ENCODE measurements at places on chromosomes 7 and 10.
A peak's percentile ranks its signal among the peaks of the same experiment; 100 is the strongest.

DNA sequence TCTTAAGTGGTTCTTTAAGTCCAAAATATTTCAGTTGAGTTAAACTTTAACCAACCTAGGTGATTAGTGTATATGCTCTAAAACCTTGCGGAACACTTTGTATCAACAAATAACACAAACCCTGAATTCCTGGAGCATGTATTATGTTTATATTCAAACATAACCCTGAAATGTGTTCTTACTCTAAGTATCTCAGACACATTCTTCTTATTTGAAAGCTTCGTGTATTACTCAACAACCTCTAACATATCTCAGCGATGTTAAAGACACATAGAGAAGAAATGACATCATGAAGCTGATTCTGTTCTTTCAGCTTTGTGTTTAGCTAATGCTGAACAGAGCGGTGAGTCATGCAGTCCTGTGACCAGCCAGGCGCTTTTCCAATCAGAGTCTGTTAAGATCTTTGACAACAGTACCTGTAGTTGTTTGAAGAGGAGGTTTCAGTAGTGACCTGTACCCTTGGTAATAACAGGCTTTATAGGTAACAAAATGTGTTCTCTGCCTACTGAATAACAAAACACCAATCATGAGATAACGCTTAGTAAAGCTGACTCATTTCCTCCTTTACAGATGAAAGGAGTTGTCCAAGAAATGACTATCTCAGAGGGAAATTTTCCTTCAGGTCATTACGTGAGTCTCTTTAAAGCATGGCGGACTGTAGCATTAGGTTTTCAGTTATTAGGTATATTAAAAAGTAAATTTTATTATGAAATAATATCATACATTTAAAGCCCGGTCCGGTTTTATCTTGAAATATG, 67.3 kb upstream of the KLF6 start:
- peak; percentile 95 for DNase-seq

- DNase-seq, result no peak
These were observed 15.5 kb downstream of the UBN2 start for GRCh38 chr7:139246494-139246893.

GRCh38 chr10:75352650-75353049, 48.9 kb downstream of the ZNF503 start:
- DNase-seq, result no peak

DNA sequence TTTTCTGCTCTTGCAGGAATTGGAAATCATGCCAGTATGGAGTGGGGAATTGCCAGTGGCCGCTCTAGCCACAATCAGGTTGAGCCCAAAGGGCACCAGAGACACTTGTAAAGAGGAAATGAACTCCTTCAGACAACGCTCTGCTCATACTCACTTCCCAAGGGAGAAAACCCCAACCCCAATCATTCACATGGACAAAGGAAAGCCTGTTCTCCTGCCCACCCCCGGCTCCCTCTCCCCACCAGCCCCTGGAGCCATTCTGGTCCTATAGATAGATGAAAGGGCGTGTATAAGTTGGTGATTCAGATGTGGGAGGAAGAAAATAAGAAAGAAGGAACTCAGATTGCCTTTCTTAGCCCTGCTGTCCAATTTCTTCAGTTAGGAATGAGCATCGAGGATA, 57.4 kb downstream of the GFRA1 start:
- no peak for DNase-seq

GRCh38 chr7:36185092-36185491, 32.0 kb downstream of the EEPD1 start:
- DNase-seq, result no peak

GRCh38 chr7:22251281-22251680, 105.7 kb downstream of the RAPGEF5 start:
- DNase-seq, result no peak

DNA sequence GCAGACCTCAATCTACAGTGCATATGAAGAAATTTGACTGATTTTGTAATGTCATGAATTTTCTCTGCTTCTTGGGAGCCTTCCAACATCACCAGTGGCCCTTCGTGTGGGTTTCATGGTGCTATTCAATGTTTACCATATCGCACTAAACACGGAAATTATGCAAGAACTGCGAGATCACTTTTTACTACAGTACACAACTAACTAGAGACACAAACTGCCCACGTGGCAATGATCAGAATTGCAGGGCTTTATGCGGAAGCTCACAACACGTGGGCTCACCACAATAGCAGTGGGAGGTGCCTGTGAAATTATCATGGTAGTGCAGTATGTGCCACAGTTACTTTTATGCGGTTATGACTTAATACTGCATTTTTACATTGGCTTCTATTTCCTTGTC, 449.7 kb upstream of the KLF6 start:
- DNase-seq, result no peak

- DNase-seq, result no peak
These were observed 39.1 kb downstream of the CDK1 start for GRCh38 chr10:60817398-60817805.

DNA sequence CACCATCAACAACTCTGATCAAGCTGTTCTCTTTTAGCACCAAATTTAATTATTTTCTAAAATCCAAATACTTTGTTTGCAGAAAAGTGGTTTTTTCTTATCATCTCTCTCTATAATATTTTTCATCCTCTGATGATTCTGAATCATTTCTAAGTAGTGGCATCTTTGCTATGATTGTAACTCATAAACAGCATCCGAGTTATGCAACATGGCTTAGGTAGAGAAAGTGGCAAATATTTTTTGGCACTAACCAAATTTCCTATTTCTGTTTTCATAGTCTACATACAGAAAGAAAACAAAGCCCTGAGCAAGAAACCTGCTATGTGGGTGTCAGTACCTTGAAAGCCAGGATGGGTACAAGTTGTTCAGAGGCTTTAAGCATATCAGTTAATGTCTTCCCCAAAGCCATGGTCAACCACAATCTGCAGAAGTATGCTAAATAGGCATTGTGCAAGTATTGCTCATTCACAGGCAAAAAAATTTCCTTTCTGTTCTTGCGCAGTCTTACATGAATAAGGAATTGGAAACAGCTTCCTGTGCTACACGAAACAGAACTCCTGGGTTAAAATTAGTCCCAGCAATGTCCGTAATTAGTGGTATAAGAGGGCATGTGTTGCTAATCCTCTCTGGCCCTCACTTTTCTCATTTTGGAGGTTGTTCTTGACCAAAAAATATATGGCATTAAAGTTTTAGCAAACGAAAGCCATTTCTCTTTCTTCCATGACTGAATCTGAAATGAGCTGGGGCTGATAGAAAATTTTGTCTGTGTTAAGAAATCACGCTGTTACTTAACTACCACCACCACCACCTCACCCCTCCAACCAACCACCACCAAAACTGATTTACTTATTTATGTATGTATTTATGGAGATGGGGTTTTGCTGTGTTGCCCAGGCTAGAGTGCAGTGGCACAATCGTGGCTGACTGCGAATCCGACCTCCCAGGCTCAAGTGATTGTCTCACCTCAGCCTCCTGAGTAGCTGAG, 325.6 kb upstream of the MAGI2 start:
- peak; percentile 77 for DNase-seq

GRCh38 chr10:128664729-128665128, 538.5 kb upstream of the MKI67 start:
- DNase-seq, result no peak
